ENCODE measurements at places on chromosomes 3 and 15.

GRCh38 chr3:129702934-129703712, 96.6 kb upstream of the PLXND1 start:
- no peak for DNase-seq

DNA sequence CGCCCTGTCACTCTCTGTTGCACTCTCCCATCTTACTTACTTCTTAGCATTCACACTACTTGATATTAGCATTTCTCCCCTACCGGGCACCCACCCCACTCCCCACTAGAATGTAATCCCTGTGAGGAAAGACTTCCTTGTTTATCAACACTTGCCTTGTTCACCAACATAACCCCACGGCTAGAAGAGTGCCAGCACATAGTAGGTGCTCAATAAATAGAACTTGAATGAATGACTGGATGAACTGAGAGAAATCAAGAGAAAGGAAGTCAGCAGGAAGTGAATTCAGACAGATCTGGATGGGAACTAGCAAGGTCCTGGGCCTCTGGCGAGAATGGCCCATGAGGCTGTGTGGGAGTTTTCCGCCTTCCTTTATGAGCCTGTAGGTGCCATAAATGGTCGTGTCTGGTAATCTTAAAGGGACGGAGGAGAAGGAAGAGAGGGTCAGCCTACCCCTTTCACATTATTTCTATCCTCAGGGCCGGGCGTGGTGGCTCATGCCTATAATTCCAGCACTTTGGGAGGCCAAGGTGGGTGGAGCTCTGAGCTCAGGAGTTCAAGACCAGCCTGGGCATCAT, 42.4 kb upstream of the HERC1 start:
- no peak for DNase-seq

DNA sequence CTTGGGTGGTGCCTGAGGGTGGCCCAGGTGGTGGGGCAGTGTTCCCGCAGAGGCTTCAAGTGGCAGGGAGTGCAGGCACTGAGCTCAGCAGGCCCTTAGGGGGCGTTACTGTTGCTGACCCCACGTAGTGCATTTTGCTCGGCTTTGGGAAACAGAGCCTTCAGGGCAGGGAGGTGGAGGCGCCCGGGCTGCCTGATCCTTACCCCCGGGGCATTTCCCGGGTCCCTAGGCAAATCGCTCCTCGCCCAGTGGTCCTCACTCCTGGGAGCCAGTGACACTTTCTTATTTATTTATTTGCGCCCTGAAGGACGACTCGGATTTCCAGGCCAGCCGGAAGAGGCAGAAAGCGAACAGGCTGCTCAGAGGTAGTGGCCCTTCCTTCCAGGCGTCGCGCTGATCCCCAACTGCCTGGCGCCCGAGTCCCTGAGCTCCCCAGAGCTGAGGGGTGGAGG, 10.1 kb upstream of the FOXB1 start:
- no peak for DNase-seq

- no peak for DNase-seq
Observed at GRCh38 chr15:40988156-40988555, 34.9 kb downstream of the CHAC1 start.

GRCh38 chr3:14138878-14139655, 14.2 kb downstream of the TMEM43 start:
- DNase-seq = no peak

- no peak for DNase-seq
Observed at GRCh38 chr3:181847276-181847675, 135.6 kb downstream of the SOX2 start.

GRCh38 chr3:194121891-194122631, 13.9 kb upstream of the HES1 start:
- DNase-seq = peak; percentile 50

DNA sequence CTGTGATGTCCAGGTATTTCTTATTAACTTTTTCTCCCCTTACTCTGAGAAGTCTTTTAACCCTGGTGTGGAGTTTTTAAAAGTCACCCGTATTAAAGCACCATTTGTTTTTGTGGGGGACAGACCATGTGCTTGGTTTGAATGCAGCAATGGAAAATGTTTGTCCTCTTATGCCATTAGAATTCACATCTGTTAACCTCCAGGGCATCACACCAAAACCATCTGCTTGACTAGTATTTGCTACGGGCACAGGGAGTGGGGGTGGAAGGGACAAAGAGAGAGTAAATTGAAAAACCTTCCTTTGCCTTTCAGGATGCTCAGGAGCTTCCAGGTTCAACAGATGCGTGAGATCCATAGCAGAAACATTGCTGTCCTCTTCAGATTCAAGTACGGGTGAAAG, 61.4 kb upstream of the GOLGA8B start:
- no peak for DNase-seq

GRCh38 chr3:39133822-39134221, 19.6 kb downstream of the CSRNP1 start:
- no peak for DNase-seq

GRCh38 chr15:71124937-71125790, 9.9 kb downstream of the THSD4 start:
- no peak for DNase-seq

DNA sequence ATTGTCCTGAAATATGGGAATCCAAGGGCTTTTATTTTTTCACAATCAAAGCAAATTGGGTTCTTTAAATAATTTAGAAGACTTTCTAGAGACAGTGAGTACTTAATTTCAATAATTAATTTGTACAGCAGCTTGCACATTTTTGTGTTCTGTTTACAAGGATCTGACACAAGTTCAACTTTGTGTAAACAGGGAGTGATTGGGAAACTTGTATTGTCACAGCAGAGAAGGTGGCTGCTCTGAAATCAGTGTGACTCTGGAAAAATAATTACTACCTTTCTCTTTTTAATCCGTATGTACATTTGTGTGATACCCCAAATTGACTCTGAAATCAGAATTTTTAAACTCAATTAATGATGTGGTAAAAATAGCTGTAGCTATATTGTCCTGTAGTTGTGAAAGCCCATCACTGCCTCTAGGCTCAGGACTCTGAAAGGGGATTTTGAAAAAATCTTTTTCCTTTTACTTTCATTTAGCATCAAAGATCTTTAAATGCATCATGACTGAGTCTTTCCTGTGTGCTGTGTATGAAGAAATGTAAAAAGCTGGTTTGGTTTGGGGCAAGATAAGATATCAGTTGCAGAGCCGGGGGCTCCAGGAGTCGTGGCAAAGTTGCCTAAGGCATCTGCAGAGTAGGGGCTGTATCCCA, 45.1 kb downstream of the MFSD1 start:
- no peak for DNase-seq

- no peak for DNase-seq
Observed at GRCh38 chr3:22659651-22660475, 543.3 kb upstream of the UBE2E2 start.

GRCh38 chr15:85473455-85473854, 93.1 kb downstream of the AKAP13 start:
- DNase-seq = no peak

DNA sequence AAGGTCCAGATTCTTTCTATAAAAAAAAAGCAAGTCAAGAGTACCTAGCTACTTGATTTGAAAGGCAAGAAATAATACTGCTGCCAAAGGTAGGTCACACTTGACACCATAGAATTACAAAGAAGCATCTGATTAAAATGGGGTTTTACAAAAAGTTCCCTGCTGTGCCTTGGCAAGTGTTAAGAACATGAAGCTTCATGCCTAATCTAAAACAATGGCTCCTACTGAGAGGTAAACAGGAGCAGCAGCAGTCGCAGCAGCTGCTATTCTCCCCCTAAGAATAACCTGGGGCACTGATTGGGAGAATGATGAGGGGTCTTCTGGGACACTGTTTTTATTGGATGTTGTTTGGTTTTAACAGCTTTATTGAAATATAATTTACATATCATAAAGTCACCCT, 14.1 kb downstream of the UBP1 start:
- DNase-seq = no peak

- no peak for DNase-seq
Observed at GRCh38 chr3:31858439-31858838, 122.6 kb downstream of the OSBPL10 start.

- DNase-seq = no peak
Observed at GRCh38 chr3:104856741-104857140, 510.0 kb upstream of the ALCAM start.

GRCh38 chr3:129954514-129954913, 20.0 kb upstream of the TRH start:
- DNase-seq = no peak

GRCh38 chr3:124838963-124839362, 48.2 kb downstream of the ITGB5 start:
- DNase-seq = no peak

GRCh38 chr3:134330883-134331810, 43.1 kb downstream of the AMOTL2 start:
- DNase-seq = no peak

DNA sequence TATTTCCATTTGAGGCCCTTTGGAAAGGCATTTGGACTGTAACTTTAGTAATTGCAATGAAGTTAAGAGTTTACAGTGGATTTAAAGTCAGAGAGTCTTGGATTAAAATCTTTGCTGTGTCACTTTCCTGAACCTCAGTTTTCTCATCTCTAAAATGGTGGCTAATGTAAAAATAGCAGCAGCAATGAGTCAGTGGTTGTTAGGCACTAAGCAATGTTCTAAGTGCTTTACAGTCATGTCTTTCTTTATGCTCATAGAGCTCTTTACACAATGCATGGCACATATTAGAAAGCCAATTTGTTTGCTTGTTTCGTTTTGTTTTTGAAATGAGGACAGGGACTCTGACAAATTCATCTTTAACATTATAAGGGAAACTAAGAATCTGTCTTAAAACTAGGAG, 222.7 kb upstream of the DNAJC19 start:
- no peak for DNase-seq

- DNase-seq = no peak
Observed at GRCh38 chr3:76040946-76041345, 255.6 kb upstream of the ZNF717 start.

- peak; percentile 68 for DNase-seq
Observed at GRCh38 chr15:93150910-93151881, 62.2 kb upstream of the RGMA start.

- DNase-seq = no peak
Observed at GRCh38 chr3:160434071-160434470, 15.5 kb downstream of the TRIM59 start.

GRCh38 chr15:62770752-62771151, 271.8 kb upstream of the TPM1 start:
- peak; percentile 94 for DNase-seq

GRCh38 chr3:81658322-81658997, 103.0 kb downstream of the GBE1 start:
- no peak for DNase-seq

DNA sequence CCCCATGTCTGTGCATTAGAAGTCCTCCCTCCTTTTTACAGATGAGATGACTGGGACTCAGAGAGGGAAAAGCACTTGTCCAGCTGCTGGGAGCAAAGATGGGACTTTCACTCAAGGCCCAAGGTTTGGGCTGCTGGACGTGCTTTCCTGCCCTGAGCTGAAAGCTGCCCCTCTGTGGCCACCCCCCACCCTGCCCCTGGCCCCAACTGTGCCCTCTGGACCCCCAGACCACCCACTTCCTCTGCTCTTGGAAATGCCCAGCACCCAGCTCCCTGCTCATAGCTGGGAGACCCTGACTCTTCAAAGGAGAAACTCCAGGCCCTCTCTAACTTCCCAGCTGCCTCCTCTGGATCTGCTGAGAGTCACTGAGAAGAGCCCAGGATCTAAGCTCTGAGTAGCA, 20.7 kb downstream of the GRIP2 start:
- DNase-seq = no peak

DNA sequence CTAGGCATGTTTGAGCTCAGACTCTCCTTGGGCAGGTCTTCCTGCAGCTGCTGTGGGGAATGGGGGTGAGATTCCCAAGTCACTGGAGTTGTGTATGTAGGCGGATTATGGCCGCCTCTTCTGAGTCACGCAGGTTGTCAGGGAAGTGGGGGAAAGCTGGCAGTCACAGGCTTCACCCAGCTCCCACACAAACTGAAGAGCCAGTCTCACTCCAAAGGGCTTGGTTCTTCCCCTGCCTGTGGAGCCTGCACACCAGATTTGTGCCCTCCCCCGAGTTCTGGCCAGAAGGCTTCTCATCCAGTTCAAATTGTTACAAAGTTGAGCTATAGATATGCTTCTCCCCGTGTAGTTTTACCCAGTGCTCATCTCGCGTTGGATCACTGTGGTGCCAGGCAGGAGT, 53.5 kb downstream of the CPNE4 start:
- no peak for DNase-seq

DNA sequence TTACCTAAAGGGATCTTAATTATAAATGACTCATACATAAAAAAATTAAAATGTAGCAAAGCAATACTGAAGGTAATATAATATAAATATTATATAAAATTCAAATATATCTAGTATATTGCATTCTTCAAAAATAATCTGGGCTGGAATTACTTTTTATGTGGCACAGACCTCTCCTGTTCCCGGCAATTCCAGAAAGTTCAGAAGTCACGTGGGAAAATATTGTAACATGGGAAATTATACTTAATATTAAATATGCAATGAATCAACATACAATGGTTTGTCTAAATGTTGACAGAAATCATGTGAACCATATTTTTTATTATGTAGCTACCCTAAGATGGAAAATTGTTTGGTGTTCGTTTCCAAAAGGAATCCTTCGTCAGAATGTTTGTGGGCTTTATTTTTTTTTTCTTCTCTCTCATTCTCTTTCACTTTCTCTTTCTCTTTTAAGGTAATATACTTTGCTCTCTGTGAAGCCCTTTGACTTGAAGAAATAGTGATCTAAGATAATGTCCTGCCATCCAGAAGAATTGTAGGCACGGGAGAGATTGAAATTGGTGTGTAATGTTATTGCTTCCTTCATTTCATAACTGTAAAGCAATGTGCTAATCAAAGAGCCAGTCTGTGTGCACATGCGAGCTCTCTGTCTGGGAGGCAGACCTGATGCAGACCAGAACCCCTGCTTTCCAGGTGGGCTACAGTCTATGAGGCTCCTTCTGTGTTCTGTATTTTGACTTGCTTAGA, 559.4 kb downstream of the NR2F2 start:
- DNase-seq = peak; percentile 18

- no peak for DNase-seq
Observed at GRCh38 chr15:31446546-31446945, 119.9 kb downstream of the KLF13 start.

DNA sequence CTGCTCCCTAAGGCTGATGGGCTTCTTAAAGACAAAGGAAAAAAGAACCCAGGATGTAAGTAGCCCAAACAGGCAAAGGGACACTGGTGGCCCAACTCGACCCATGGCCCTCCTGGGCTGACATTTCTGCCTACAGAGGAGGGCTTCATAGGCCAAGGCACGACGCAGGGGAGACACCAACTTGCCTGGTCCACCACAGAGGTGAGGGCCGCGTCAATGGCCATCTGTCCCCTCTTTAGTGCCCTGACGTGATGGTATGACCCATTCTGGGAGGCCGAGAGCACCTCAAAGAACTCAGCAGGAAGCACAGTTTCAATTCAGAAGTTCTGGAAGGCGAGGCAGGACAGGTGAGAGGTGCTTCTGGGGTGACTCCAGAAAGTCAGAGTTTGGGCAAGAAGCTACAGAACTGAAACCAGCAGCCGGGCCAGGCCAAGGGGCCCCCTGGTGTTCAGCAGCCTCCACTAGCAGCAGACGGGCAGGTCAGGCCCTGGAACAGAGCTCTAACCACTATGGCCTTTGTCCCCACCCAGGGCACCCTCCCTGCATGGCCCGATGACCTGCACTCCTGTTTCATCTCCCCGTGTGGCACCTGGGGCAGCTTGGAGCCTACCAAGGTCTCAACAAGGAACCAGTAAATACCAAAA, 45.1 kb downstream of the HMCES start:
- no peak for DNase-seq
